ENCODE measurements at places on chromosomes 3 and 15.

DNA sequence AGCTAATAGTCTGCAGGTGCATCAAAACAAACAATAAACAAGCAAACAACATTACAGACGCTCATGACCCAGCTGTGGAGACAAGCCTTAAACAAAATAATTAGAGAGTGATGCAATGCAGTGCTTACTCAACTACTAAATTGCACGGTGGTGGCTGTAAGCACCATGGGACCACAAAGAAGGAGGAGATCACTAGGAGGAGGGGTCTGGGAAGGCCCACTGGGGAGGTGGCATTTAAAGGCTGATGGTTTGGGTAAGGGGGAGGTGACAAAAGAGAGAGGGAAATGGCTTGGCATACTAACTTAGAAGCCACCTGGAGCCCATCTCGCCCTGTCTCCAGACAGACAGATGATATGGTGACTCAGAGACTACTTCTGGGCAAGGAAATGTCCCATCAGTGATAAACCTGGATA lies 516.7 kb downstream of the FOXP1 start:
- DNase-seq: peak; percentile 44

- DNase-seq: no peak
These were observed 37.9 kb downstream of the CLK3 start for GRCh38 chr15:74653426-74654102.

DNA sequence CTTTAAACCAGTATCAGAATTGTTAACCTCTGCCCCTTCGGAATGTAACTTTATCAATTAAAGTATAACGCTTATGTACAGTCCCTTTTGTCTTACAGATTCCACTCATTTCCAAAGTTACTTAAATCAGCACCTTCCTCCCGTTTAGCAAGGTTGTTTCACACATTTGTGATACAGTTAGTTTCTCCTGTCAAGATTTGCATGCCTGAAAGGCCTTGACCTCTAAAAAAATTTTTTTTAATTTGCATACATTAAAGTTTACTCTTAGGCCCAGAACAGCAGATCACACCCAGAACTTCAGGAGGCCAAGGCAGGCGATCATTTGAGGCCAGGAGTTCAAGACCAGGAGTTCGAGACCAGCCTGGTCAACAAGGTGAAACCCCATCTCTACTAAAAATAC lies 9.1 kb downstream of the INO80 start:
- no peak for DNase-seq

- DNase-seq: no peak
These were observed 78.8 kb upstream of the CTNNB1 start for GRCh38 chr3:41120460-41120859.

DNA sequence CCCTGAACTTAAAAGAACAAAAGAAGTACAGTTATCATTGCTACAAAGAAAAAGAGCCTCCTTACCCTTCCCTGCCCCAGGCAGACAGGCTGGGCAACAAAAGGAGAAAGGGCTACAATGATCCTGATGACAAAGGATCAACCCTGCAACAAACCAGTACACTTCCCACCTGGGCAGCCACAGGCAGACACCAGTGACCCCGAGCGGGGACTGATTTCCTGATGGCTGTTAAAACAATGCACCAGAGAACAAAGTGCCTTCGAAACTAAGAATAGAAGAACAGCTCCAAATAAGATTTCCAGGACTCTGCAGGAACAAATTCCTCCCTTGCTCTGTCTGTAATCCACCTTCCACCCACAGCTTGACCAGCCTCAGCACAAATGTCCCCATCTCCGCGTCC lies 106.3 kb upstream of the ARHGEF3 start:
- DNase-seq: no peak

DNA sequence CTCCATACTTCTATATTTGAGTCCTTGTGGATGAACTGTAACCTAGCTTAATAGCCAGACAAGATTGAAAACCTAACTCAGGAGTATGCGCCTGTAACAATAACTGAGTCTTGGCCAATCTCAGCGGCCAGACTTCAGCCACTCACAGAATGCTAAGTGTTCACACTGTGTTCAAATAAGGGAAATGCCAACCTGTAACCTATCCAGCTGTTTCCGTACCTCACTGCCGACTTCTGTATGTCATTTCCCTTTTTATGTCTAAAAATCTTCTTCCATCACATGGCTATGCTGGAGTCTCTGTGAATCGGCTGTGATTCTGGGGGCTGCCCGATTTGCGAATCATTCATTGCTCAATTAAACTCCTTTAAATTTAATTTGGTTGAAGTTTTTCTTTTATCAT lies 169.2 kb downstream of the NFKBIZ start:
- DNase-seq: no peak

GRCh38 chr3:119184796-119185570 lies 11.6 kb downstream of the UPK1B start:
- no peak for DNase-seq

DNA sequence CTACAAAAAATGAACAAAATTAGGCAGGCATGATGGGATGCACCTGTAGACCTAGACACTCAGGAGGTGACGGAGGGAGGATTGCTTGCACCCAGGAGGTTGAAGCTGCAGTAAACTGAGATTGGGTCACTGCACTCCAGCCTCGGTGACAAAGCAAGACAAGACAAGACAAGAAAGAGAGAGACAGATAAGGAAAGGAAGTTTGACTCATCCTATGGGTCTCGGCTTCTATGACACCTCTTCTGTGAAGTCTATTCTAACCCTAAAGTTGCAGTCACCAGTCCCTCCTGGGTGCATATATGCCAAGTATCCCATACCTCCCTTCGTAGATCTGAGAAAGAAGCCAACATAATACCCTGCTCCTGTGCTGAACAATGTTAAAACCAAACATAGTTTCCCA lies 7.9 kb upstream of the ZMAT3 start:
- DNase-seq: no peak

- no peak for DNase-seq
These were observed 209.6 kb downstream of the TJP1 start for GRCh38 chr15:29612701-29613100.

DNA sequence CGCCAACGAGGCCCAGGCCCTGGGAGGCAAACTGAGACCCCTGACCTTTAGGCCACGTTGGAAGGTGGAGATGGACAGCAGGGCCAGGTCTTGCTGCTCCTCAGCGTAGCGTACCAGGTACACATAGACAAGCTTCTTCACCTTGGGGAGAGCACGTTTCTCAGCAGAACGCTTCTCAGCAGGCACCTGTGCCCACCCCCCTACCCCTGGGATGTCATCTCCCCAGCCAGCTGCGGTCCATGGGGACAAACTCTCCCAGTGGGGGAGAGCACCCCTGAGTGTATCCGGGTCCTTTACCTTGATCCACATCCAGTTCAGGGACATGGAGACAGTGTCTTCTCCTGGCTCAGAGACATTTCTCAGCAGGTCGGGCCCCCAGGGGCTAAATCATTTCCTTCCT lies 21.0 kb downstream of the AP3B2 start:
- no peak for DNase-seq

DNA sequence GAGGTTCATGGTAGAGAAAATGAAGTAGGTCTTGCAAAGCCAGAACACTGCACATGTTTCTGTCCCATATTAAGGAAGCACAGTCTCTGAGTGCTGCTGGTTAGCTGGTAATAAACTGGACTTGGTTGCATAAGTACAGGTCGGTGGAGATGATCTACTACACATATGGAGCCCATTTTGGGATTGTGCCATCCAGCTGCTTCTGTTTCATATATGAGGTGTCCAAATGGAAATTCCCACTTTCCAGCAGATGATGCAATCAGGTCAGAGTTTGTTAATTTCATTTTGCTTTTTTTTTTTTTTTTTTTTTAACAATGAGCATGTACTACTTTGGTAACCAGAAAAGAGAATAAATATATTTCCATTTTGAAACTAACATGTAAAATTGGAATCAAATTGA lies 122.6 kb downstream of the SATB1 start:
- no peak for DNase-seq

DNA sequence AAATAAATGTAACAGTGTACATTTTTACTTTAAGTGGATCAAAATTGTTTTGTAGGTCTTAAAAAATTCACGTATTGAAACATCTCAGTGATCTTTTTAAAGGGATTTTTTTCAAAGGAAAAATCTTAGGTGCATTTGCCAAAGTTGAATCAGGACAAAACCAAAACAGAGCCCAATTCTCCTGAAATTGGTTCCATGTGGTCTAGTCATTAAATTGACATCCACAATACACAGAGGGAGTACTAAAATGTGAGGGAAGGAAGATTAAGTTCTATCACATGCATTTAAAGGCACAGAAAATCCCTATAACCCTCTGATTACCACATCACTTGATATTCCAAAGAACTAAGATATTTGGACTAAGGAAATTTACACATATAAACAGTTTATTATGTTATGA lies 39.3 kb upstream of the HDC start:
- DNase-seq: no peak

- DNase-seq: no peak
These were observed 117.4 kb downstream of the IL12A start for GRCh38 chr3:160105907-160106584.
